Activated naive CD8-positive, alpha-beta T cell treated with anti-CD3 and anti-CD28 coated beads for 36 hours (primary cell): ENCODE measurements at places on chromosomes 2 and 18.

DNA sequence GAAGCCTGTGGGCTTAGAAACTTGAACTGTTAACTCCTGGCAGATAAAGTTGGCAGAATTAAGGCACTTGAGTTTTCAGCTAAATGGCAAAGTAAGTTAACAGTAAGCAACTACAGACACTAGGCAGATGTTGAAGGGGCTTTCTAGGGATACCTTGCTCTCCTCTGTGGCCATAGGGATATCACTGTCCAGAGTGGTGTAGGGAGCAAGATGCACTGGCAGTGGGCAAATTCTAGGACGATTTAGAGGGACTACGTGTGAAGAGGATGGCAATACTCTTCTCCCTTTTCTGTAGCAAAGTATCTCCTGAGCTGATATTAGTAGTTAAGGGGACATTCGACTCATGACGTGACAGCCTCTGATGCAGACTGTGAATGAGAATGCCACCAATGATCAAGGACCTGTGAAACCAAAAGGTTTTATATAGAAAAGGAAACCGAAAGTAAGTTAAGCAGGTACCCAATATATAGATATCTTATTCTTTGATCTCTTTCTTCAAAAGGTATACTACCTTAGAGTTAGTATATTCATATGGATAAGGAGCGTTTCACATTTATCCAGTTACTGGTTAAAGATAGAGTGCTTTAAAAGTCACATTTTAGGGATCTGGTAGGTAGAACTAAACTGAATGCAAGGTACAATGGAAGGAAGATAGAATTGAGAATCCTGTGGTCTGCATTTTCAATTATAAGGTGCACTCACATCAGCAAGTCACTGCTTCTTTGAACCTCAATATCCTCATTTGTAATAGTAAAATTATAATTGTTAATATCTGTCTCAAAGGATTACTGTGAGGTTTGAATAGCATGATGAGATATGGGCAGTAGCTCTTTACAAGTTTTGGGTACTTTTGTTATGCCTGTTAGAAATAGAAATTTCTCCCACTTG is 106.4 kb downstream of the KCNH7 start:
- H3K4me1 ChIP-seq, result no peaks in the 10 kb centered on the region
- no peak overlapping the region for H3K4me3 ChIP-seq
- no peak overlapping the region for H3K27ac ChIP-seq

- no peak overlapping the region for H3K27ac ChIP-seq
- H3K27me3 ChIP-seq, result peaks cover 24% of the 10 kb centered on the region
- H3K4me3 ChIP-seq, result no peak overlapping the region
- peak; percentile 48 for DNase-seq
- H3K4me1 ChIP-seq, result peaks cover 25% of the 10 kb centered on the region
Observed at GRCh38 chr2:170361090-170361936, 183.4 kb downstream of the MYO3B start.

- H3K4me3 ChIP-seq, result no peak overlapping the region
- no peak overlapping the region for H3K27ac ChIP-seq
- no peak for DNase-seq
- no peaks in the 10 kb centered on the region for H3K27me3 ChIP-seq
- H3K4me1 ChIP-seq, result peaks cover 23% of the 10 kb centered on the region
Observed at GRCh38 chr2:63870679-63871078, 29.0 kb downstream of the UGP2 start.

- DNase-seq, result no peak
- no peaks in the 10 kb centered on the region for H3K36me3 ChIP-seq
- no peaks in the 10 kb centered on the region for H3K4me1 ChIP-seq
- H3K27ac ChIP-seq, result no peak overlapping the region
- H3K4me3 ChIP-seq, result no peak overlapping the region
Observed at GRCh38 chr18:54911551-54911950, 47.7 kb downstream of the CCDC68 start.

GRCh38 chr2:149169656-149170055 is 131.2 kb downstream of the LYPD6B start:
- DNase-seq, result no peak
- H3K27ac ChIP-seq, result no peak overlapping the region
- peaks cover 2% of the 10 kb centered on the region for H3K36me3 ChIP-seq
- H3K4me3 ChIP-seq, result no peak overlapping the region

DNA sequence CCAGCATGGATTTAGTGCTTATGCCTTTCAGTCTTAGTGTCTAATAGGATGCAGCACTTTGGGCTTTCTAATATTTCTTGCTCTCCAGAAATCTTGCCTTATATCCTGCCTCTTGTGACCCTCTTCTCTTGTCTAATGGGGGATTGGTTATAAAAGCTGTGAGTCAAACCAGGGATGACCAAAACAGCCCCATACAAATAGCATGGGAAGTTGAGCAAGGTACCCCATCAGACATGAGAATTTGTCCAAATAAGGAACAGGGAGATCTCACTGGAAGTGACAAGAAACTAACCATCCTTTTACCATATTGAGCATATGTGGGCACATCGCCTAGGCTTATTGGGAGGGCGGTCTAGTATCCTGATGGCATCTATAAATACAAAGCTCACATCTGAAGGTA is 78.8 kb upstream of the BZW1 start:
- no peak overlapping the region for H3K4me3 ChIP-seq
- no peak overlapping the region for H3K27ac ChIP-seq
- peaks cover 7% of the 10 kb centered on the region for H3K4me1 ChIP-seq
- no peaks in the 10 kb centered on the region for H3K27me3 ChIP-seq
- no peaks in the 10 kb centered on the region for H3K36me3 ChIP-seq

GRCh38 chr2:191152482-191153240 is 1.9 kb upstream of the STAT4 start:
- no peak for DNase-seq
- H3K4me1 ChIP-seq, result peaks cover 47% of the 10 kb centered on the region
- no peaks in the 10 kb centered on the region for H3K27me3 ChIP-seq
- peaks cover 13% of the 10 kb centered on the region for H3K36me3 ChIP-seq

- H3K4me3 ChIP-seq, result no peak overlapping the region
- peaks cover 6% of the 10 kb centered on the region for H3K27me3 ChIP-seq
- H3K36me3 ChIP-seq, result no peaks in the 10 kb centered on the region
- no peak overlapping the region for H3K27ac ChIP-seq
Observed at GRCh38 chr18:62388855-62389760, 64.0 kb downstream of the TNFRSF11A start.

GRCh38 chr18:74682141-74682990 is 84.7 kb downstream of the ZNF407 start:
- no peak overlapping the region for H3K27ac ChIP-seq
- H3K4me1 ChIP-seq, result peaks cover 16% of the 10 kb centered on the region
- H3K27me3 ChIP-seq, result no peaks in the 10 kb centered on the region
- H3K4me3 ChIP-seq, result no peak overlapping the region
- no peak for DNase-seq

GRCh38 chr2:29016504-29016903 is 35.4 kb downstream of the TOGARAM2 start:
- H3K4me3 ChIP-seq, result no peak overlapping the region
- DNase-seq, result no peak
- H3K4me1 ChIP-seq, result peaks cover 55% of the 10 kb centered on the region
- peaks cover 1% of the 10 kb centered on the region for H3K36me3 ChIP-seq

DNA sequence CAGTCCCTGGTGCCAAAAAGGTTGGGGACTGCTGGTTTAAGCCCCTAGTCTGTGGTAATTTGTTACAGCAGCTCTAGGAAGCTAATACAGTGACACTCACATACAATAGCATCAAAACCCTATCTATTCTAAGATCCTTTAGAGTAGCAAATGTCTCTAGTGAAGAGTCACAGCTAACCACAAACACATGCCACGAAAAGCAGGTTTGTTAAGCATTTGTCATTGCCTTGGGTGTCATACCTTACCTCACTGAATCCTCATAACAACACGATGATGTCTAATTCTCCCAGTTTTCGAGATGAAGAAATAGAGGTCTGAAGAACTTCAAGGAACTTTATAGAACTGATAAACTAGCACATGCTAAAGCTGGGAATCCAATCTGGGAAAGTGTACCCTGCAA is 29.6 kb upstream of the RNF152 start:
- peaks cover 2% of the 10 kb centered on the region for H3K36me3 ChIP-seq
- H3K4me1 ChIP-seq, result peaks cover 29% of the 10 kb centered on the region
- H3K27ac ChIP-seq, result no peak overlapping the region
- peaks cover 4% of the 10 kb centered on the region for H3K27me3 ChIP-seq
- H3K4me3 ChIP-seq, result no peak overlapping the region
- no peak for DNase-seq

GRCh38 chr2:120174963-120175581 is 48.1 kb downstream of the TMEM185B start:
- H3K27ac ChIP-seq, result peak overlapping the region; percentile 60
- H3K36me3 ChIP-seq, result peaks cover 3% of the 10 kb centered on the region
- no peak overlapping the region for H3K4me3 ChIP-seq

DNA sequence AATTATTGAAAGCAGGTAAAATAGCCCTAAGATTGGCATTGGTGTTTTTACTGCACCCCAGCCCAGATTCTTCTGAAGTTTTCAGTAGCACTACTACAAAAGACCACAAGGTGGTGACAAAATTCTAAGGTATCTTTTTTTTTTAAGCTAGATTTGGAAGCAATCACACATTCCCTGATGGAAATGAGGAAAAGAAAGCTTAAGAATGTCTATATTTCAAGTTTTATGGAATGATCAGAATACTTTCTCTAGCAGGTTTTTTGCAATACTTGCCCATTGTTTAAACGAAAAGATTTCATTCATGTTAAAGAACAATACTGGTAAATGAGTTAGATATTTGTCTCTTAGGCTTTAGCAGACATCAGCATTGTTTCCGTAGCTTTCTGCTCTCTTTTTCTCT is 32.1 kb upstream of the ZNF638 start:
- no peak overlapping the region for H3K4me3 ChIP-seq
- no peak overlapping the region for H3K27ac ChIP-seq
- no peaks in the 10 kb centered on the region for H3K4me1 ChIP-seq
- DNase-seq, result no peak
- H3K36me3 ChIP-seq, result no peaks in the 10 kb centered on the region

GRCh38 chr18:13587937-13588336 is 138.4 kb downstream of the FAM210A start:
- no peaks in the 10 kb centered on the region for H3K27me3 ChIP-seq
- H3K27ac ChIP-seq, result peak overlapping the region; percentile 88
- DNase-seq, result no peak
- peak overlapping the region; percentile 35 for H3K4me3 ChIP-seq
- H3K36me3 ChIP-seq, result peaks cover 27% of the 10 kb centered on the region
- H3K4me1 ChIP-seq, result peaks cover 68% of the 10 kb centered on the region

DNA sequence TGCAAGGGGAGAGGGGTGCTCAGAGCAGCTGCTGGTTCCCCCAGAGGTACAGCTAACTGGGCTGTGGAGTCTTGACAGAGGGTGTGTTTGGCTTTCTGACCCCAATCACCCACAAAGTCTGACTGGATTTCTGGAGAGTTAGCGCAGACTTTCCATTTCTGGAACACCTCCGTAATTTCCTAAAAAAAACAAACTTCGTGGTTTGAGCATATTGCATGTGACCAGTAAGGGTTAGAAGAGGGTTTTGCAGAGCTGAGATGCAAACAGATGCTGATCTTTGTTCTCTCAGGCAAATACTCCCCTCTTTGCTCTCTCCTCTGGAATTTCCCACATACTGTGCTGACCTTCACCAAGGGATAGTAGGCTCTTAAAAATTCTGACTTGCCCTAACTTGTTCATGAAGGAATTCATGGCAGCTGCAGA is 44.5 kb upstream of the TMEM247 start:
- peaks cover 42% of the 10 kb centered on the region for H3K4me1 ChIP-seq
- no peak overlapping the region for H3K27ac ChIP-seq
- H3K27me3 ChIP-seq, result no peaks in the 10 kb centered on the region
- H3K4me3 ChIP-seq, result no peak overlapping the region

GRCh38 chr2:100692906-100693305 is 127.0 kb upstream of the NPAS2 start:
- H3K27ac ChIP-seq, result no peak overlapping the region
- peaks cover 4% of the 10 kb centered on the region for H3K36me3 ChIP-seq
- no peaks in the 10 kb centered on the region for H3K4me1 ChIP-seq
- H3K4me3 ChIP-seq, result no peak overlapping the region

GRCh38 chr2:101476605-101477208 is 1.8 kb upstream of the RFX8 start:
- H3K27me3 ChIP-seq, result peaks cover 9% of the 10 kb centered on the region
- H3K4me1 ChIP-seq, result peaks cover 19% of the 10 kb centered on the region
- no peaks in the 10 kb centered on the region for H3K36me3 ChIP-seq
- no peak overlapping the region for H3K4me3 ChIP-seq

DNA sequence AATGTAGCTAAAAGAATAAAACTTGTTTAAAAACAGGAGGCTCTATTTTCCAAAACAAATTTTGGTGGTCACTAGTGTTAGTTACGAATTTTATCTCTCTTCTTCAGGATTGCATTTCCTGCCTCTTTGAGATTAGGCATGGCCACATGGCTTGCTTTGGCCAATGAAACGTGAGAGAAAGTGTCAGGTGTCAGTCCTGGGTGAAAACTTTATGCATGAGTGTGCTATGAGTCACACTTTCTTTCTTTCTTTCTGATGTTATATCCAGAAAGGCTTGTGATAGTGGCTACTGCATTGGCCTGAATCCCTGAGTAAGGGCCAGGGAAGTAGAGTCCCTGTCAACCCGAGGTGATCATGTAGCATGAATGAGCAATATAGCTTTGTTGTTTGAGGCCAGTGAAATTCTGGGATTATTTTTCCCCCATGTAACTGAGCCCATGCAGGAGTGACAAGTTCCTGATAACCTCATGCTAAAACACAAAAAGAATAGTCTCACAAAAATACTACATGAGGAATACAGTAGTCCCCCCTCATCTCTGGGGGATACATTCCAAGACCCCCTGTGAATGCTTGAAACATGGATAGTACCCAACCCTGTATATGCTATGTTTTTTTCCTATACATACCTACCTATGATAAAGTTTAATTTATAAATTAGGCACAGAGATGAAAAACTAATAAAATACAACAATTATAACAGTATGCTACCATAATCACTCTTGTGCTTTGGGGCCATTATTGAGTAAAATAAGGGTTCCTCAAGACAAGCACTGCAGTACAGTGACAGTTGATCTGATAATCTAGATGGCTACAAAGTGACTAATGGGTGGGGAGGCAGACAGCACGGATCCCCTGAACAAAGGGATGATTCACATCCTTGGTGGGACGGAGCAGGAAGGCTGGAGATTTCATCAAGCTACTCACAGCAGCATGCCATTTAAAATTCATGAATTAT is 109.5 kb downstream of the CDC42EP3 start:
- H3K36me3 ChIP-seq, result no peaks in the 10 kb centered on the region
- H3K27me3 ChIP-seq, result no peaks in the 10 kb centered on the region
- H3K4me1 ChIP-seq, result peaks cover 27% of the 10 kb centered on the region

DNA sequence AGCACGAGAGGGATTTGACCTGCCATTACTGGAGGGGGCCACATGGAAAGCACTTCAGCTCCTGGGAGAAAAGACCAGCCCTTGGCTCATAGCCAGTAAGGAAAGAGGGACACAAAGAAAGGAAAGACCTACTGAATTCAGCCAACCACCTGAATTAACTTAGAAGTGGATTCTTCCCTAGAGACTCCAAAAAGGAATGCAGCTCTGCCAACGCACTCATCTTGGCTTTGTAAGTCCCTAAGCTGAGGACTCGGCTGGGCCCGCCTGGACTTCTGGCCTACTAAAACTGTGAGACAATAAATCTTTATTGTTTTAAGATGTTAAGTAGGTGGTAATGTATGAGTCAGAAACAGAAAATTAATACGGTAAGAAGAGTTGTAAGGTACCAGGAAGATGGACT is 11.5 kb downstream of the ATF2 start:
- no peaks in the 10 kb centered on the region for H3K27me3 ChIP-seq
- H3K27ac ChIP-seq, result no peak overlapping the region
- peaks cover 29% of the 10 kb centered on the region for H3K4me1 ChIP-seq
- H3K36me3 ChIP-seq, result peaks cover 11% of the 10 kb centered on the region

- no peak for DNase-seq
- no peak overlapping the region for H3K27ac ChIP-seq
- H3K4me1 ChIP-seq, result peaks cover 6% of the 10 kb centered on the region
- H3K4me3 ChIP-seq, result no peak overlapping the region
- H3K36me3 ChIP-seq, result no peaks in the 10 kb centered on the region
- peaks cover 42% of the 10 kb centered on the region for H3K27me3 ChIP-seq
Observed at GRCh38 chr2:128736046-128736688, 417.5 kb upstream of the HS6ST1 start.
